ENCODE measurements at places on chromosomes 7 and 10.

DNA sequence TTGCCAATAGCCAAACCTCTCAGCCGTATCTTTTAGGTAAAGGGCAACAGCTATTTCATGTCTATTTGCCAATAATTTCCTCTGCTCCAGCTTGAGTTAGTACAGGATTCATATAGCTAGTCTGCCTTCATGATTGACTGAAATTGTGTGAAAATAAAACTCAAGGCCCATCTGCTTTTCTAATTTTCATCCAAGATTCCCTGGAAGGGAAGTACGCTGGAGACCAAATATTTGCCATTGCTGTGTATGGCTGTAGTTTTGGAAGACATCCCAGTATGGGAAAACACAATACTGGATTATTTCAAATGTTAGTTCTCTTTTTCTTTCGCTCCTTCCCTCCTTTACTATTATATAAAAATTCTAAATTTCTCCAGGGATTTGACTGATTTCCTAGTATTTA lies 652.4 kb downstream of the CNTNAP2 start:
- no peak for DNase-seq

- DNase-seq: no peak
These were observed 34.5 kb upstream of the MEOX2 start for GRCh38 chr7:15720849-15721471.

GRCh38 chr7:157558875-157559595 lies 222.2 kb downstream of the DNAJB6 start:
- DNase-seq: no peak

GRCh38 chr7:1127001-1127400 lies 33.0 kb downstream of the ZFAND2A start:
- no peak for DNase-seq

GRCh38 chr10:2985729-2986232 lies 81.6 kb upstream of the PFKP start:
- DNase-seq: no peak

GRCh38 chr10:132913559-132914115 lies 28.7 kb downstream of the CFAP46 start:
- DNase-seq: no peak

GRCh38 chr7:110386006-110386405 lies 704.9 kb upstream of the LRRN3 start:
- no peak for DNase-seq

- no peak for DNase-seq
These were observed 34.8 kb downstream of the TRDMT1 start for GRCh38 chr10:17166699-17167098.

DNA sequence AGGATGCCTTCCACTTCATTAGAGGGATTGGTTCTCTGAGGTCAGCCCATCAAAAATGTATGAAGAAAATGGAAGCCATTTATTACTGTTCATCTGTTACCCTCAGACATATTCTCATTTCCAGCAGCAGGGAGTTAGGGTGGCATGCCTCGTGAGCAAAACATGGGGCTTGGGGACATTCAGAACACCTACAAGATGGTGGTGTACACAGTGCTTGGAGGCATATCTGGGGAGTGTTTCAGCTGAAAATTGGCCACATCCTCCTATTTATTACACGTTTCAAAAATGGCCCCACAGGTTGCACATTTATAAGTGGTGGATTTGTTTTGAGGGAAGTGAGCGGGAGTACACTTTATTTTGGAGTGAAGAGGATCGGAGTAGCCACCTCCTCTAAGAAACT lies 93.4 kb downstream of the SPAG6 start:
- no peak for DNase-seq

DNA sequence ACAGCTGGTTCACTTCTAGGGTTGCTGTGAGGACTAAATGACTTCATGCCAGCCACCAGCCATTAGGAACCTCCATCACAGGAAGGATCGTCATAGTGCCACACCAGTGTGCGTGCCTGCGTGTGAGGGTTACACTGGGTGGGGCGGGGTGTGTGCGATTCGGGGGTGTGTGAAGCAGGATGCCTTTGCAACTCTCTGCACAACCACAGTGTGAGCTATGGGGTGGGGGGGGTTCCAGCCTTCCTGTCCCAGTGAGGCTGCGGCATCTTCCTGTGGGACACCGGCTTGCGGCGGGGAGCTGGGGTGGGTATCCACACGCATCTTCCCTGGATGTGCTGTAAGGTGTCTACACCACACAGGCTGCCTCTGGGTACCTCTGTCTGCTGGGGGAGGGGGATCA lies 6.9 kb upstream of the ELFN1 start:
- no peak for DNase-seq

DNA sequence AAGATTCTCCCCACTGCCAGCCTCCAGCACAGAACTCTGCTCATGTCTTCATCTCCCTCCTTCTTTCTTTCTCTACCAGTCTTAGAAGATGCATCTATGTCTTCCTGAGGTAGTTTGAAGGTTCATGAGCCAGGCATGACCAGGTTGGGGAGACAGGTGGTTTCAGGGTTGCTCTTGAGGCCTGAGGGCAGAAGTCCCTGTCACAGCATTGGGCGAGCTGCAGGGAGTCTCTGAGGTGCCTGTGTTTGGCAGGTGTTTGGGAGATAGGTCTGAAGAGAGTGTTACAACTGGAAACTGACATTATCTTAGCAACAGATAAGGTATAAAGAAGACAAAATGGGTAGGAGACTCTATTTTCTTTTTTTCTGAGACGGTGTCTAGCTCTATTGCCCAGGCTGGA lies 18.7 kb downstream of the PRSS2 start:
- no peak for DNase-seq

DNA sequence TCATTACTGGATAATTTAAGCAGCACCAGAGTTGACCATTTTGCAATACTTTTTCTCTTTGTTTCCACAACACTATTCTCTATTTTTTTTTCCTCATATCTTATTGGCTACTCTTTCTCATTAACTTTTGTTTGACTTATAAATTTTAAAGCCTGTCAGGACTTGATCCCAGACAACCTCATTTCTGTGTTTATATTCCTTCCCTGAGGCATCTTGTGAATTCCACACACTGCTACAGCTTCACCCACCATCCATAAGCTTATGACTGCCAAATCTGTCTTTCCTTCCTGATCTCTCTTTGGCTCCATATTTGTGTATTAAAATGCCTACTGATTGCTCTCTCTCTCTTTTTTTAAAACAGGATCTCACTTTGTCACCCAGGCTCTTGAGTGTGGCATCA lies 124.6 kb upstream of the MBL2 start:
- no peak for DNase-seq

- no peak for DNase-seq
These were observed 130.1 kb downstream of the TCERG1L start for GRCh38 chr10:131181456-131181855.

DNA sequence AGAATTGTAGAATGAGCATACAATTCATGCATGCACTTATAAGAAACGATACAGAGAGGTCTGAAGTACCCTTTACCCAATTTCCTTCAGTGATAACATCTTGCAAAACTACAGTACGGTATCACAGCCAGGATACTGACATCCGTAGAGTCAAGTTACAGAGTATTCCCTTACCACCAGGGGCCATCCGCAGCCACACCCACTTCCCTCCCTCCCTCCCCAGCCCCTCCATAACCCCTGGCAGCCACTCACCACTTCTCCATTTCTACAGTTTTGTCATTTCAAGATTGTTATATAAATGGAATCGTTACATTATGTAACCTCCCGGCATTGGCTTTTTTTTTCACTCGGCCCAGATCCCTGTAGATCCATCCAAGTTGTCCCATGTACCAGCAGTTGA lies 113.6 kb upstream of the RET start:
- no peak for DNase-seq

- DNase-seq: no peak
These were observed 919 bp downstream of the MAFK start for GRCh38 chr7:1531263-1531978.

- DNase-seq: no peak
These were observed 209.7 kb upstream of the AUTS2 start for GRCh38 chr7:69388452-69389137.

- peak; percentile 22 for DNase-seq
These were observed 674 bp upstream of the OSBPL3 start for GRCh38 chr7:24980534-24981170.
